ENCODE measurements at places on chromosomes 16 and 17.
A peak's percentile ranks its signal among the peaks of the same experiment; 100 is the strongest.

DNA sequence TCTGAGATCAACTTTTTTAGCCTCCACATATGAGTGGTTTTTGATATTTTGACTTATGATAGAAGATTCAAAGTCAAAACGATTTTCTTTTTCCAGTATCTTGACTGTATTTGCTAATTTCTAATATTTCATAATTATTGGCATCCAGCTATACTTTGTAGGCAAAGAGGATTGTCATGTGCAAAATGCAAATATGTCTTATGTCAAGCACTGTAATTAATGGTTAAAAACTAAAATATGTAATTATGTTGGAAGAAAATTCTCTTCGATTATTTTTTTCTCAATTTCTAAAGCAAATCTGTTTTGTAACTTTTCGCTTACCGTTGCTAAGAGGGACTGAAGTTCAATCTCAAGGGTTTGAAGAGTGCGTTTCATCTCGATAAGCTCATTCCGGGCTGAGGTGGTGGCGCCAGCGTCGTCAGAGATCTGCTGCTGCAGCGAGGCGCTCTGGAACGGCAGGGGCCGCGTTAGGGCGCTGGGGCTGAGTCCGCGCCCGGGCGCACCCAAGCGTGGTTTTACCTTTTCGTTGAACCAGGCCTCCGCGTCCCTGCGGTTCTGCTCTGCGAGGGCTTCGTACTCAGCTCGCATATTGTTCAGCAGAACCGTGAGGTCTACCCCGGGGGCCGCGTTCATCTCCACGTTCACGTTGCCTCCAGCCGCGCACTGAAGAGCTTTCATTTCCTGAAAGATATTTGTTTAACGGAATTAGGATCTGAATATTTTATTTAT, 3.0 kb downstream of the KRT27 start:
- DNase-seq = peak; percentile 7

GRCh38 chr16:30609002-30609925, 925 bp downstream of the ZNF689 start:
- peak; percentile 38 for DNase-seq

DNA sequence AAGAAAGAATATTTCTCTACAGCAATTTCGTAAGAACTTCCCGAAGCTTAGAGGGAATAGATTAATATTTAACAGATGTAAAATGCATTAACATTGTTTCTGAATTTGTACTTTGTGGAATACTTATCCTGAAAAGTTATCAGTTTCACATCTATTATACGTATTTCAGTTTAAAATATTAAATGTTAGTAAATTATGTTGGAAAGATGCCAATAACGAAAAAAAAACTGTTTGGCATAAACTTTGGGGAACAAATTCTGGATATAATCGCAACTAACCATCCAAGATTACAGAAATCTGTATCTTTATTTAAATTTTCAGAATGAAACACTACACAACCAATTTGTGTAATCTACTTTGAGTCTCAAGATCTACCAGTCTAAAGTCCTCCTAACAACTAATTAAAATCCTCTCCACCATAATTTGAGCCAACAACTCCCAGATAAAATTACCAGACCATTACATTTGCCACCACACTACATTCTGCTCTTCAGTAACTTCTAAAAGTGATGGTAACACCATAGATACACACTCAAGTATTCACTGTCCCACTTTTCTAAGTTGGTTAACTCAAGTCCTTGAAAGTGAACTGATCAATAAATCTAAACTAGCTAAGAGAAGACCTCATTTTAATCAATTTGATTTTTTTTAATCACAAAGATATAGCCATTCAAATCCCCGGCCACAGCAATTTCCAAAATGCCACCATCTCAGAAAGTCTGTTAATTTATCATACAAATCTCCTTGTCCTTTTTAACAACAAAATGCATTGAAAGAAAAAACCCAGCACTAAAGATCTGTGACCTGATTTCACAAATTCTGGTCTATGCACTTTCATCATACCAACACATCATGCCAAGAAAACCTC, 2.0 kb downstream of the SIAH1 start:
- DNase-seq = no peak

GRCh38 chr16:81516478-81517149, 72.0 kb downstream of the CMIP start:
- DNase-seq = no peak

DNA sequence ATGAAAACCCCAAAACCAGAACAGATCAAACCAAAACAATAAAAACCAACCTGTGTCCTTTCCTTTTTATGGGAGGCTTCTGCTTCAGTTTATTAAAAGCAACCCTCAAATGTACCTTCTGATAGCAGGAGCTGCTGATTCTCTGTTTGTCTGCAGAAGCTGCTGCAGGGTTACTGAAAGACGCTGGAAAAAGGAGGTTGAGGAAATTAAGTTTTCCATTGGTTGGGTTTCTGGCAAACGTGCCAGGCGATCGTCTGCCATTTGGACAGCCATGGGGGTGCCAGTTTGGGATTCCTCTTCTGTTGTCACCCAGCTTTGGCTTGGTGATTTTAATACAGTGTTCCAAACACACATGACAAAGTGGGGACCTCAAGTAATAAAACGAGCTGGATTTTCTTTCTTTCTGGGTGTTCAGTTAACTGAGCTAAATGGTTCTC, 185.4 kb upstream of the ZFHX3 start:
- no peak for DNase-seq

GRCh38 chr17:64200080-64201032, 62.7 kb downstream of the TEX2 start:
- no peak for DNase-seq

GRCh38 chr16:56936950-56937349, 5.0 kb downstream of the HERPUD1 start:
- DNase-seq = no peak

GRCh38 chr17:16419074-16419928, 3.9 kb downstream of the TRPV2 start:
- no peak for DNase-seq

DNA sequence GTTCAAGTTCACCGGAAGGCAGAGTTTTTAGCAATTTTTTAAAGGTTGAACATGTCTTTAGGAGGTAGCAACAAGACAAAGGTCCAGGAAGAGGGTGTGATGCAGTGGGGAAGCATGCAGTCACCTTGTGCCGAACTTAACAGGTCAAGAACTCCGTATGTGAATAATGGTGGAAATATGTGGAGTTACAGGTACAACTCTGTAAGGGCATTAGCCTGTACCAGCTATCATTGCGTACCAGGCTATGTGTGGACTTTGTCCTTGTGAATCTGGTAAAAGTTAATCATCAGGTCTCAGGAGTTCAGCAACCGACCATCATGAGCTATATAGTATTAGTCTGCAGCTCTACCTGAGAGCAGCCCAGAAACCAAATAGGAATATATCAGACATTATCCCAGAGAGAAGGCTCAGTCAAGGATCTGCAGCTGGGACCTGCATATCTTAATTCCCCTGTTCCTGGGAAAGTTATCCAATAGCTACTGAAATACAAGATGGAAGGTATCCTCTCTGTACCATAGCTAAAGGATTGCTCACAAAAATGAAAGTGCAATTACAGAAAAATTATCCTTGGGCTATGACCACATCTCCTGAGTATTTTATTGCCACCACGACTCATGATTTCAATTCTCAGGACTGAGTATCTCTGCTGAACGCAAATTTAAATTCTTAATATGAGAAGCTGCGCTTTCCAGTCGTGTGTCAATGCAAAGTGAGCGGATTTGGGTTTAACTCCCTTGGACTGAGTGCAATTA, 469.3 kb downstream of the CDH13 start:
- no peak for DNase-seq

DNA sequence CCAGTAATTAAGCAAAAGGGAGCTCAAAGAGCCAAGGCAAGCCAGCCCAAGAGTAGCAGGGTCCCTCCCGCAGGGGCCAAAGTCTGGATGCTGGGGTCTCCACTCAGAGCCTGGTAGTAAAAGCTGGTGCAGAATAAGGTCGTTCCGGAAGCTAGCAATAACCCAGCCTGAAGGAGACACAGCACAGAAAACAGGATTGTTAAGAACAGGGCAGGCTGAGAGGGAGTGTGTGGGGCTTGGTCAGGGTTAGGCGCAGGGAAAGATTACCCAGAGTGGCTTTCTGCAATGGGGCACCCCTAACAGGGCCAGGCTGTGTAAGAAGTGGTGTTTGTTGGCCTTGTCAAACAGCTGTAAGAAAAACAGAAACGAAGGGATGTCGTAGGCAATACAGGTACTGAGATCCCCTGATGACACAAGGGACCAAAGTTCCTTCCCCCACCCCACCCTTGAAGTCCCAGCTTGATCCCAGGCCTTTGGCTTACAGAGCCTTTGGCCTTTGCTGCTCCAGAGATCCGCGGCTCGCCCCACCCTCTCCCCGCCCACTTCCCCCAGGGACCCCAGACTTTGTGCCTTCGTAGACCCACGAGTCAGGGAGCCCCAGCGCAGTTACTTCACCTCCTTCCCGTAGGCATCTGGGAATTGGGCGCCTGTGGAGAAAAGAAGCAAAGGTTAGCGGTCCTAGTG, 712 bp downstream of the TMEM256 start:
- DNase-seq = no peak

DNA sequence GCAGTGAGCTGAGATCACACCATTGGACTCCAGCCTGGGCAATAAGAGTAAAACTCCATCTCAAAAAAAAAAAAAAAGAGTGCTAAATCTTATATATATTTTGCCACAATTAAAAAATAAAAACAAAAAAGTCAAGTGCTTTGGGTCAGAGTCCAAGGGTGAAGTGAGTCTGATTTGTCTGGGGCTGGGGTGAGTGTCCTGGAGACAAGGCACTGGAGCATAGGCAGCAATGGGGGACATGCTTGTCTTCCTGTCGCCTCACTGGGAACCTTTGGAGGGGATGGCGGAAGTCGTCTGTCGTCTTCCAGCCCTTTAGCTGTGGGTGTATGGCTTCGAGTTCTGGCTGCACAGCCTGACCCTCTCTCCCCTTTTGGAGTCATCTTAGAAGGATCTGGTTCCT, 167.1 kb downstream of the NTN1 start:
- DNase-seq = no peak

DNA sequence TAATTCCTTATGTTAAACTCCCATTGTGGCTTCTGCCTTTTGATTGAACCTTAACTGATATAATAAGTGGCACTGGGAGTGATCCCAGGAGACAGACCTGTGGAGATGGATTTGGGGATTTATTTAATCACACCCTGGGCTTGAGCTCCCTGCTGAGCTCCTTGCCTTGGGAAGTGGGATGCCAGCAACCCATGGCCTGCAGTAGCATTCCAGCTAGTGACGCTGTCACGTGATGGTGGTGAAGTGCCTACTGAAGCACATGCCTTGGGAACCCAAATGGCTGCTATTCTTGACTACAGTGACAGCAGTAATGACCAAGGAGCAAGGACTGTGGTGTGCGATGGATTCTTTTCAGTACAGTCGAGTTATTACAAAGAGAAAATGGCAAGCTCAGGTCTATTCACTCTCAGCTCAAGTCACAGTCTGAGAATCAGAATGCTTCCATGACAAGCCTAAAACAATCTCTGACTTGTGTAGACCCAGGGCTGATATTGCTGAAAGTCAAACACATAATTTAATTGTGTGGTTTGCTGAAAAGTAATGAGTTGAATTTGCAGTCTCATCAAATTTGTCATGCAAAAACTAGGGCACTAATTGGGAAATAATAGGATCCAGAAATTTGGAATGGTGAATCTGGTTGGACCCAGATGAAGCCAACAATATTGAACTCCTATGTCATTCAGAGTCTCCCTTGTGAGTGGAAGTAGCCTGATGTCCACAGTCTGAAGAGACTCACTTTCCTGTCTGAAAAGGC, 47.1 kb downstream of the BCL7C start:
- DNase-seq = no peak

DNA sequence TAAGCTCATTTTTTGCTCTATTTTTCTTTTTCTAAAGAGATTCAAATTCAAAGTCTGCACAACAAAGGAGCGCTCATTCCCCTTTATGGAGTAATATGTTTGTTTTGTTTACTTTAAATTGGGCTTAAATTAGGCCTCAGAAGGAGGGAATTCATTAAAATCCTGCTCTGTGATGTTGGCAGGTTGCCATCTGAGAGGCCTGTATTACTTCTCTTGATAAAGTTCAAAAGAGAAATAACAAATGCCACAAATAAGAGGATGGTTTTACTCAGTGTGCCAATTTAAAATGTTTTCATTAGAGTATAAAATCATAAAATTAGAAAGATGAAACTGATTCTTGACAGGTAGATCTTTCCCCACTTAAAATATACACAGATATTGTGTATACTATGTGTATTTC, 54.5 kb upstream of the HLF start:
- DNase-seq = no peak

- no peak for DNase-seq
Measured at GRCh38 chr17:19372011-19372370, 6.3 kb upstream of the MAPK7 start.

- DNase-seq = no peak
Measured at GRCh38 chr16:12386192-12386591, 409.7 kb downstream of the SNX29 start.

DNA sequence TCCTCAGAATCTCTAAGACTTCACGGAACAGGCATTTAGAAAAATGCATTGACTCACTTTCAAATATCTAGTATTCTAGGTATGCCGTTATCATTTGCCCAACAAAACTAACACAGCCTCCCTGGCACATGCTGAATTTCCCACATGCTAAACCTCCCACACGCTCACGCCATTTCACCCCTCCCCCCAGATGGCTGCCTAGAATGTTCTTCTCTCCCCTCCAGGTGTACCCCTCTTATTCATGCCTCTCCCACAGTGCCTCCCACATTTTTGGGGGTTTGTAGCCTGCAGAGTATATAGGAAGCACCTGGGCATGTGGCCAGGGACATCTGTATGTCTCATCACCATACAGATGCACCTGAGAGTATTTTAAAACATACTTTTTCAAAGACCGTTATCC, 38.2 kb upstream of the ICAM2 start:
- DNase-seq = no peak

DNA sequence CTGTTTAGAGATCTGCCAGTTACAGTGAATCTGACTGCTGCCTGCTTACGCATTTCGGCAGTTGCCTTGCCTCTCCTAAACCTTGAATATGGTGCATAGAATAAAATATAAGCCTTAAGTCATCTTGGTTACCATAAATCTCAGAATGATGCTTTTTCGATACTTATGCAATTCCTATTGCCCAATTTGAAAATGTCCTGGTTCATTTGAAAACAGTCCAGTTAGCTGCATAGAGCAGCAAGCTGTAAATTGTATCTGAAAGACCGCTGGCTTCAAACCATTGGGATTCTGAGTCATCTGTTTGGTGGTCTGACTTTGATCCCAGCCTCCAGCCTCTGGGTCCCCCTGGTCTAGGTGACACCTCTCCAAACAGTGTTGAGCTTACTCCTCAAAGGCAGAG, 2.7 kb upstream of the PRKCA start:
- DNase-seq = no peak

- DNase-seq = no peak
Measured at GRCh38 chr16:54000361-54000760, 286.2 kb downstream of the IRX3 start.

DNA sequence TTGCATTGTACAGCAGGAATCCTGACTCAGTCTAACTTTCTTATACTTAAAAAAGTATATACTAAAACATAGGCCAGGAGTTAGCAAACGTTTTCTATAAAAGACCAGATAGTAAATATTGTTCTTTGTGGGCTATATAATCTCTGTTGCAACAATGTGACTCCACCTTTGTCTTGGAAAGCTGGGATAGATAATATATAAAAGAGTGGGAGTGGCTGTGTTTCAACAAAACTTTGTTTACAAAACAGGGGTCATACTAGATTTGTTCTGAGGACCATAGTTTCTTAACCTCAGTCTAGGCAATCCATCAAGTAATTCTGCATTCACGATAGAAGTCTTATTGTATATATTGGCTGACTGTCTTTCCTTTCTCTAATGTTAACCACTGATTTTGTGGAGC, 9.0 kb upstream of the TBC1D3B start:
- no peak for DNase-seq

- DNase-seq = no peak
Measured at GRCh38 chr16:24993722-24994686, 21.2 kb downstream of the ARHGAP17 start.

GRCh38 chr17:49431743-49432142, 17.1 kb upstream of the PHB1 start:
- DNase-seq = no peak

Measured in activated naive CD4-positive, alpha-beta T cell (primary cell).